ENCODE measurements at places on chromosomes 1 and 21.

- no peak for DNase-seq
Measured at GRCh38 chr1:171784784-171785183, 3.3 kb downstream of the METTL13 start.

- no peak for DNase-seq
Measured at GRCh38 chr1:10606064-10606463, 131.3 kb downstream of the PEX14 start.

DNA sequence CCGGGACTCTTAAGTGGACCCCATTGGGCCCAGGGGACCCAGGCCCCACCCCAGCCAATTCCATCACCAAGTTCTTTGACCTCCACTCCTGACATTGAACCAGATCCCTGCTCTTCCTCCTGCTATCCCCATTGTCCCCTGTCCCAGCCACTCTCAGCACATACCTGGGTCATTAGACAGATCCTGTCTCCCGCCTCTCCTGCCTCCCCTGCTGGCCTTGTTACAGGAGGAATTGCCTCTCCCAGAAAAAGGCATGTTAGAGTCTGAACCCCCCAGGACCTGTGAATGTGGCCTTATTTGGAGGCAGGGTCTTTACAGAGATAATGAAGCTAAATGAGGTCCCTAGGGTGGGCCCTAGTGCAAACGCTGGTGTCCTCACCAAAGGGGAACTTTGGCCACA, 301.9 kb downstream of the NPHP4 start:
- no peak for DNase-seq

GRCh38 chr21:38743772-38744529, 61.8 kb upstream of the ETS2 start:
- DNase-seq = no peak

- no peak for DNase-seq
Measured at GRCh38 chr1:92495392-92496063, 8.8 kb upstream of the GFI1 start.

GRCh38 chr1:110083866-110084226, 13.4 kb upstream of the ALX3 start:
- DNase-seq = no peak

DNA sequence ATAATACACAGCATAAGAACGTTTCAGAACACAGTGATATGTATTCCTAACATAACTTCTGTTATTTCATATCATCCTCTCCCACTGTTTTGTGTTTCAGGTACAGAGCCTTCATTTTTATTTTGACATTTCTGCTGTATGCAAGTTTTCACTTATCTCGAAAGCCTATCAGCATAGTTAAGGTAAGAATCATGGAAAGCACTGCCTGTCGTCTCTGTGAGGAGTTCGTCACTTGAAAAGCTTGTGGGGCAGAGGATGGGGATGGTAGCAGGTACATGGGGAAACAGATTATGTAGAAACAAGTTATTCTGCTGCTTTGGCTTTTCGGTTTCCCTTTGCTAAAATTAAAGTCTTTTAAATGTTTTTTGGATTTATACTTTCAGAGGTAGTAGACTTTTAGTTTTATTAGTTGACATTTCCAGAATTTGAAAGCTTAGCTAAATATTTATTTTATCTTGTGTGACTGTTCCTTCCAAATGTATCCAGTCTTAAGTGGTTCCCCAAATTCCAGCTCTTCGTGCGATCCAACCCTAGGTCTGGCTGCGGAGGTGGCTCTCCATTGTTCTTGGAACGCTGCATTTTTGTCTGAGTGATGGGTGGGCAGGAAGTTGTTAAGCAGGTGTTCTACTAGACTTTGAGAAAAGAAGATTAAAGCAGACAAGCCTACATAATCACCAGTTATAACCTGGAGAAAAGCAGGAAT, 12.2 kb downstream of the SLC37A1 start:
- no peak for DNase-seq

- no peak for DNase-seq
Measured at GRCh38 chr1:203039609-203040512, 13.6 kb downstream of the PPFIA4 start.

- no peak for DNase-seq
Measured at GRCh38 chr1:10514490-10515235, 39.9 kb downstream of the PEX14 start.

- no peak for DNase-seq
Measured at GRCh38 chr1:119108988-119109387, 31.5 kb downstream of the WARS2 start.

DNA sequence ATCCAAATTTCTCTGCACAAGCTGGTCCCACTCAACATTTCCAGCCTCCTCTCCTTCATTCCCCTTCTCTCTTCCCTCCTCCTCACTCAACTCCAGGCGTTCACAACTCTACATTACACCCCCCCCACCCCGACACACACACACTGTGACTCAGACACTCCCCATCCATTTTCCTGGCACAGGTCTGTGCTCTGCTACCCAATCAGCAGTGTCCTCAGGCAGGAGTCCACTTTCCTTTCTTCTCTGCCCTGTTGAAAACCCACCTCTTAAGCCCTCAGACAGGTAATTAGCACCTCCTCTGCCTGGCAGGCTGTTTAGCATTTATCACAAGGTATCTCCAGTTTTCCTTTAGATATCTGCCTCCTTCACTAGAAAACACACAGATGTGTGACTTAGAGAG, 8.8 kb upstream of the LMX1A start:
- no peak for DNase-seq

GRCh38 chr1:18710002-18710401, 79.4 kb downstream of the PAX7 start:
- DNase-seq = no peak

DNA sequence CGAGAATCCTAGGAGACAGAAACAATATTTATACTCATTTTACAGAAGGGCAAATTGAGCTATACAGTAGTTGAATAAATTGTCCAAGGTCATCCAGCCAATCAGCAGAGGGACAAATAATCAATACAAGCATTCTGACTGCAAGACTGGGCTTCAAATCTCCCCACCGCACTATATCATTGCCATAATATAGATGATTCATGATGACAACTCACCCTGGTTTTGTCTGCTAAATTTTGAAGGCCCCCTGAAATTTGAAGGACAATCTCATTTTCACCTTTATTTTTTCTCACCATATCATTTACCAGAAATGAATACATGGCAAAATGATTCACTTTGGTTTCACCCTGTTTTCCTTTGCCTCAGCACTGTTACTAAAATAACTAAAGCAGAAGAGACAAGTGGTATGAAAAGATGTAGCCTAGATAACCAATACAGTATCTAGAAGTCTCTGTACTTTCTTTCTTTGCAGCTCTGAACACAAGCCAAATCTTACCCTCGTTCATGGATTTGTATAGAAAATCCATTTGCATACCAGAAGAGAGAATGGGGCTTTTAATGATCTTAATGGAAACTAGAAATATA, 292.5 kb downstream of the TTLL7 start:
- DNase-seq = no peak

DNA sequence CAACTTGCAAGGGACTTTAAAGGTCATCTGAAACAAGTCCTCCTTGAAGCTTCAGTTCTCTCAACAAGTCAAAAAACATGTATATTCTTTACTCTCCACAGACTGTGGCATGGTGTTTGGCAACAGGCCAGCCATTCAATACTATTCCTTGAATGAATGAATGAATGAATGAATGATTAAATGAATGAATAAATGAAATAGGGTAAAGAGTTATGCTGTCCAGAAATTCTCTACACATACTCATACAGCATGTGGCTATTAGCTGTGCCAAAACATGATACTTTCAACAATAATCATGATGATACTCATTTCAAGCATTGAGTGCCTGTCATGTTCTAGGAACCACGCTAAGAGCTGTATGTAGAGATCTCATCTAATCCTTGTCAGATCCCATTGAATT, 356.1 kb downstream of the BARHL2 start:
- no peak for DNase-seq

DNA sequence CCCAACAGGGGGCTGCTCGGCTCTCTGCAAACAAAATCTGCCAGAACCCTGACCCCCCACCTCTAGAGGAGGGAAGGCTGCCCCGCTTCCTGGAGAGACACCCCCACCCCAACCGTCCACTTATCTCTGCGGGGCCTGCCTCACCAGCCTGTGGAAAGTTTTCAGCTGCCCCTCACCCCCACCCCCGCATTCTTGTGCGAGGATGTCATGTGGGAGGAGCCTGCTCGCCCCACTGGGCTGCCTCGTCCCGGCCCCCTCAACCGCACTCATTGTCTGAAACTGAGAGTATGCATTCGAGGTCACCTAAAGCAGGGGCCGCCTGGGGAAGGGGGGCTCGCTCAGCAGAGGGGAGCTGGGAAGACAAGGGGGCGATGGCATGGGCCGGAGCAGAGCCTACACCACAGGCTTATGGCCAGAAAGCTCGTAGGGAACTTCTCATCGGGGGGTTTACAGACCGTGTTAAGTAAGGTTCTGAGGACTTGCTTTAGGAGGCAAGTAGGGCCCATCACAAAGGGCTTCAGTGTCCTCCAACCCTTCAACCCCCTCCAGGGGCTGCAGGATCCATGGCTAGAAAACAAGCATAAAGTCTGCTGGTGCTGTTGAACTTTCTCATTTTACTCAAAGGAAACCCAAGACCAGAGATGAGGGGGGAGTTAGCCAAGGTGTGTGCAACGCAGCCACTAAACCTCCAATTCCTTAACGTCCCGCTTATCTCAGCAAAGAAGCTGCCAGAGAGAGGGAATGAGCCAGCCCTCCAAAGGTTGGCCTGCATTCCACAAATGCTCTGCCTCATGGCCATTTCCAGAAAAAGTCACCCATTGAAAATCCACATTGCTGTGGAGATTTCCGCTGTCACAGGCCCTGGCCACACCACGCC, 9.4 kb downstream of the EPHA2 start:
- DNase-seq = no peak

DNA sequence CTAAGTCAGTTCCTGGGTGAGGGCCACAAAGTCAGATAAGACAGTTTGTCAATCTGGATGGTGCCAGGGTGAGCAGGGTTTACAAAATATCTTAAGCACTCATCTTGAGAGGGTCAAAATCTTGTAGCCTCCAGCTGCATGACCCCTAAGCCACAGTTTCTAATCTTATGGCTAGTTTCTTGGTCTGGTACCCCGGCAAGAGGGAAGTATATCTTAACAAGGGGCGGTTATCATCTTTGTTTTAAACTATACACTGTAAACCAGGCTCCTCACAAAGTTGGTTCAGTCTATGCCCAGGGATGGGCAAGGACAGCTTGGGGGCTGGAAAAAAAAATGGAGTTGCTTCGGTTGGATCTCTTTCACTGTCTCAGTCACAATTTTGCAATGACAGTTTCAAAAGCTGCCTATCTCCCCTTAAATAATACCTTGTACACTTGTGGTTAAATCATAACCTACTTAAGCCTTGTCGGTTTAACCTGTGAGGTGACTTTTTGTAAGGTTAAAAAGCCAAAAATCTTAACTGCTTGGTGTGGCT, 7.8 kb upstream of the CD46 start:
- no peak for DNase-seq

GRCh38 chr21:32282992-32283391, 4.1 kb upstream of the MIS18A start:
- DNase-seq = no peak

- no peak for DNase-seq
Measured at GRCh38 chr1:9558271-9558945, 19.1 kb downstream of the SLC25A33 start.

- DNase-seq = no peak
Measured at GRCh38 chr1:219958875-219959417, 30.6 kb upstream of the SLC30A10 start.

GRCh38 chr1:45969866-45970265, 162.6 kb downstream of the PIK3R3 start:
- no peak for DNase-seq

DNA sequence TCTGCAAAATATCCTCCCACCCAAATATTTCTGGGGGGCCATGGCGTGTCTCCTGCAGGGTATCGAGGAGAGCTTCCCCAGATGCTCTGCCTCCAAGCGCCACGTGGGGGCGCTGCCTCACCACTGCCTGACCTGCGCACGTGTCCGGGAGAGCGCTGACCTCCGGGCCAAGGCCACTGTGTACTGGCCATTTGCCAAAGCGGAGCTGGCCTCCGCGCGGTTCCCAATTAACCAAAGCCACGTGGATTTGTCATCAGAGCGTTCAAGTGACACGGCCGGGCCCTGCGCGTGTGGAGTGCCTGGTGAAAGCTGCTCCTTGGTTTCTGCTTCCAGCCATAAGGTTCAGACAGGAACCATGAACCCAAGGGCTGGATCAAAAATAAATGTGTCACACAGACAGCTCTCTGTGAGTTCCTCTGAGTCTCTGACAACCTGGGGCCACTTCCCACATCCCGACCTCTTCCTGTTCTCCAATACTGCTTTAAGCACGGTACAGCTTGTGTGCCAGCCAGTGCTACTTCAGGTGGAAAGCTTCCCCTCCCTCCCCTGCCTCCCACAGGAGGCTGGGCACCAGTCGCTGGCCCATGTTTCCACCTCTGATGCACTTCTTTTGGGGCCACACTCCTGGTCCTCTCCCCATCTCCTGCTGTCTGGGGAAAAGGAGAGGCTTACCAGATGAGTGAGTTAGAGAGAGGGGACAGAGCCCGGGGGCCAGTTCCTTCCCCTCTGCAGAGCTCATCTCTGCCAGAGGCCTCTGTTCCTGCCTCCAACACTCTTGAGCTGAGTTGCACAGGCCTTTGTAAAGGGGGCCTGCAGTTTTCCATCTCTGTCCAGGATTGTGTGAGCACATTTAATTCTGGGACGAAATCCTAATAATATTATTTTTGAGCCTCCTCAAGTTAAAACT, 26.1 kb downstream of the ZP4 start:
- DNase-seq = peak; percentile 50

GRCh38 chr1:209380420-209380819, 203.1 kb upstream of the CAMK1G start:
- DNase-seq = no peak

DNA sequence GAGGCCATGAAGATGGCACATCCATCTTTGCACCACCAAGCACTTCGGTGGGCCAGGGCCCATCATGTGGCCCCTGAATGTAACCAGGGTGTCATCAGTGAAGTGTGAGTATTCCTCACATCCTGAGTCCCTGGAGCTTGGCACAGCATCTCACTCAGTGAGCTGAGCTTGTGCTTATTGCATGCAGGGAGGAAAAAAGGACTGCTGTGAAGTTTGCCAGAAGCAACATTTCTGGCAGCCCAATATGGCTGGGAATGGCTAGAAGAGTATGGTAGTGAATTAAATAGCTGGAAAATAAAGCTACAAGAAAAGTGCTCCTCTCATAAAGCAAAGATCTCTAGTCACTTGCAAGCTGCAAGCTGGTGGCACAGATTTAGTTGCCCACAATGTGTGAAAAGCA, 109.3 kb downstream of the TNFSF18 start:
- DNase-seq = peak; percentile 12

GRCh38 chr1:162690672-162691434, 58.6 kb downstream of the DDR2 start:
- DNase-seq = no peak

GRCh38 chr1:61093525-61094137, 11.3 kb downstream of the NFIA start:
- no peak for DNase-seq

Data from anterior cingulate cortex (tissue), 58 donors.